ENCODE measurements at places on chromosomes 4 and X. TPM values are rescaled to one million over a fixed set of nuclear protein-coding genes. Genes with fewer than 3 reads are reported as not detected.

DNA sequence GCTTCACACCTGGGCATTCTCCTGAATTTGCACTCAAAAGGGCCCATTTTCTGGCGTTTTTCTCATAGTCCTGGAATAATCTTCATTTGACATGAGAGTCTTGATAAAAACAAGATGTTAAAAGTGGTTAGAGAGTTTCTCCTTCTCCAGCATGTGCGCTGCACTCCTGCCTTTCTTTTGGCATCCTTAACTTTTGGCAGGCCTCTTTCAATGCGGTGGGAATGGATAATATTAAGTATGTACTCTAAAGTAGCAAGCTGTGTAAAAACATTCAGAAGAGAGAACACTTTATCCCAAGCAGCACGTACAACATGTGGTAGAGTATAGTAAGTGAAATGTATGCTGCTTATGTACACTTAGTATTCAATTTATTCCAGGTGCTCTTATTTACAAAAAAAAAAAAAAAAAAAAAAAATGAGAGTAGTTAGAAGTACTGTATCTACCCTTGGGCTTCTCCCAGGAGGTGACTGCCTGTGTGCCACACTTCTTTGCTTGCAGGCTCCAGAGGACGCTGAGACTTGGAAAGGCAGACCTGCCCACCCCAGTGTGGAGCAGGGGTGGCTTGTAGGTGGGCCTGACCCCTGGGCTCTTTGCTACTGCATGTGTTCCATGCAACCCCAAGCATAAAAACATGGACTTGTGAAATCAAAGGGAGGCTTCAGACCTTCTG, 3.9 kb downstream of the FGF2 start:
- DNase-seq = no peak

- no peak for DNase-seq
Measured at GRCh38 chrX:119236623-119237561, 807 bp downstream of the PGRMC1 start.

GRCh38 chr4:174865418-174865985, 36.5 kb upstream of the GLRA3 start:
- no peak for DNase-seq

- peak; percentile 98 for DNase-seq
Measured at GRCh38 chr4:89056953-89057398, at the start of gene FAM13A. TSS of gene FAM13A (minus strand) at chr4:89057185. CDS start at chr4:89056964, 221 bp downstream.

GRCh38 chr4:121686255-121686654, 10.5 kb downstream of the ANXA5 start:
- DNase-seq = no peak

GRCh38 chrX:10054396-10054795, 87.2 kb downstream of the CLDN34 start:
- DNase-seq = no peak

Gene CNKSR2
- 40.9 TPM for total RNA-seq

Gene TRIM61
- total RNA-seq = 0.38 TPM

DNA sequence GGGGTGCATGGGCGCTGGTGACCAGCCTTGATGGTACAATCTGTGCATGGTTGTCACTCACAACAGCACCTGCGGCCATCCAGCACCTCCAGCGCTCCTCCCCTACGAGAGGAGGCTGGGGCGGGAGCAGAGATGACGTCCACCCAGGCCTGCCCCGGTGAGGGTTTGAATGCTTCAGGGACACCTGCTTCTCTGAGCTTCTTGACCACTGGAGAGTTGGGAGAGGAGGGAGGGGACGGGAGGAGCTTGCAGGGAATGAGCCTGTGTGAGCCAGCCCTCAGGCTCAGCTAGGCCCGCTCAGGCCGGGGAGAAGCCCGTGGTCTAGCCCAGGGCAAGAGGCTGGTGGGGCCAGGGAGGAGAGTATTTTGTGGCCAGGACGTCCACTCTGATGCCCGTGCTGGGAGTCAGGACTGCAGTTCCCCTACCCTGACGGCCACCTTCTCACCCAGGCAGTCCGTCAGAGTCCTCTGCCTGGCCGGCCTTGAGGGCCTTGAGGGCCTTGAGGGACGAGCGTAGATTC, 59.2 kb downstream of the CPZ start:
- no peak for DNase-seq

DNA sequence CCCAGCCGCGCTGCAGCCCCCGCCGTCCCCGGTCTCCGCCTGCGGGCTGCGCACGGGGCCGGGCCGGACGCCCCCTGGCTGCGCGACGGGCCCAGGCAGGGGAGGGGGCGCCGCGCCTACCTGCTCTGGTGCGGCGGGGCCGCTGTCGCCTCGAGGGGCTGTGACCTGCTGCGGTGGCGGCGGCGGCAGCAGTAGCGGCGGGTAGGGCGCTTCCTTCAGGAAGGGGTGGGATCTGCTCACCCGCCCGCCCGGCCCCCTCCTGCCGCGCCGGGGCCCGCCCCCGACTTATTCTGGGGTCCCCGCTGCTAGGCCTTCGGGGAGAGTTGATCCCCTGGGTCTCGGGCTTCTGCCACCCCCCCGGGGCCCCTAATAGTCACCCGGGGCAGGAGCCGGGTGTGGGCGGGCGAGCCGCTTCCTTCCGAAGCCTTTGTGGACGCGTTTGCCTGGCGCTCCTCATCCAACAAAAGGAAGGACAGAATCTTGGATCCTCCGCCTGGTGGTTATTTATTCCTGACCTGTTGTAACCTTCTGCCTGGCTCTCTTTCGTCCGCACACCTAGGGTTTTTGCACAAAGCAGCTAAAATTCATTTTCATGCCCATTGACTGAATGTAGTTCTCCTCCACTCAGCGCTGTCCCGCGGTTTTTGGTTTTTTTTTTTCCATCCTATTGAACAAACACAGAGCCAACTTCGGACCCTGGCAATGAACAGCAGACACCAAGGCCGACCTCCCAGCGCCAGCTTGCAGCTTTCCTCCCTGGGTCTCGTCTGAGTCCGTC, at the start of gene TMEM150C:
Gene TMEM150C (minus strand): TSS at position 203 of the 778 bp plus-strand sequence. CDS start 57,331 bp downstream, outside the sequence.
- DNase-seq = peak; percentile 71

DNA sequence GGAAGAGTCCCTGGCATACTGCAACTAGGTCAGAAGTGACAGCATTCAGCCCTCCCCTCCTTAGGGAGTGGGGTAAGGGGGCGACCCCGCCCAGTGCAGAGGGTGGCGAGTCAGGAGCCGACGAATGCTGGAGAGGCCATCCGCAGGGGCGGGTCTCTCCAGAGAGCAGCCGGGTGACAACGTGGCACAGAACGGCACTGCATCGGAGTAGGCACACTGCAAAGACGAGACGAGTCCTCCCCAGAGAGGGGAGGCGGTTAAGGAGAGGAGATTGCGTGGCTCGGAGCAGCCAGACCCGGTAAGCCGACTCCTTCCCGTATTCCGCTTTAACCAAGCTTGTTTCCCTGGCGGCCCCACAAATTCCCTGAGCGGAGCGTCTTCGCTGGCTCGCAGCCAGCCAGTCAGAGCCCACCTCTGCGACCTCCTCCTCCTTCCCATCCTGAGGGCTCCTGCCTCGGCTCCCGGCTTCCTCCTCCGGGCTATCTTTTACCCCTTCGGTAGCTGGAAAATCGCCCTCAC, 54.9 kb downstream of the LINC00632 start:
- peak; percentile 64 for DNase-seq

- DNase-seq = no peak
Measured at GRCh38 chr4:184448821-184449220, 25.5 kb downstream of the IRF2 start.

- no peak for DNase-seq
Measured at GRCh38 chrX:18927558-18927957, 56.4 kb downstream of the PHKA2 start.

- DNase-seq = no peak
Measured at GRCh38 chr4:122163767-122164166, 11.6 kb downstream of the BLTP1 start.

- DNase-seq = no peak
Measured at GRCh38 chr4:180512801-180513475, 1730.3 kb upstream of the TENM3 start.

Gene BEND4
- 60.4 TPM for total RNA-seq

Gene PRAF2
- 6.3 TPM for total RNA-seq

Gene RBM47
- total RNA-seq = 139 TPM

- DNase-seq = no peak
Measured at GRCh38 chrX:96838537-96838936, 45.2 kb upstream of the RPA4 start.

GRCh38 chr4:119894650-119895208, 171.9 kb downstream of the MAD2L1 start:
- DNase-seq = no peak

Gene HSD17B13
- total RNA-seq = not detected

GRCh38 chr4:134019657-134020056, 181.9 kb downstream of the PABPC4L start:
- DNase-seq = no peak
